ENCODE measurements at places on chromosomes 1 and 21.

GRCh38 chr1:233509526-233509925 is 104.4 kb upstream of the KCNK1 start:
- DNase-seq: no peak

DNA sequence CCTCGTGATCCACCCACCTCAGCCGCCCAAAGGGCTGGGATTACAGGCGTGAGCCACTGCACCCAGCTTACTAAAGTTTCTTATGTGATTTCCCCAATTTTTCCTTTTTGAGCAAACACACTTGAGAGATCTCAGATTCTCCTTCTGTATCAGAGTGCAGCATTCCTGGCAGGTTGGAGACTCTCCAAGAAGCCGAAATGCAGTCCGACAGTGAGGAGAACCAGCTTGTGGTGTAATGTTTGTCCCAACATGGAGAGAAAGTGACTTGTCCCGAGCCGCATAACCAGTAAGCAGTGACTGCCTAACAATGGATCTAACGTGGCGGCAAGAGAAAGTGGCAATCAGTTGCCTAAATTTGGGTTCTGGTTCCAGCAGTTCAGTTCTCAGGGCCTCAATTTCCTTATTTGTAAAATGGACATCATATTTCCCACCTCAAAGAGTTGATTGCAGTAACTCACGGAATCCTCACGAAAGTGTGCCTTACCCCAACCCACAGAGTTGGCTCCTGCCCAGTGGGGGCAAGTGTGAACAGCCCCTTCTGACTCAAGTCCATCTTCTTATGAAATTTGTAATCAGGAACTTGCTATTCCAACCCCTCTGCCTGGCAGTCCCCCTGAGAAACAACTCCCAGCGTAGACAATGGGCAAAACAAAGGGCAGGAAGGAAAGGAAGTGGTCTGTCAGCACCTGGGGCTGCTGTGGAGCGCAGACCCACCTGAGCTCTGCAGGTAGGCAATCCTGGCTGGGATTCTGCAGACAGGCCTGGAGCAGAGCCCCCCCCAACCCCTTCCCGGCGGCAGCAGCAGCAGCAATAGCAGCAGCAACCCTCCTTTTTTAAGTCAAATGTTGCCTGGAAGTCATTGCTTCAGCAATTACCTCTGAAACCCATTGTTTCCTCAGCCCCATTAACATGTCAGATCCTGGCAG is 223.6 kb upstream of the POU3F1 start:
- DNase-seq: no peak

DNA sequence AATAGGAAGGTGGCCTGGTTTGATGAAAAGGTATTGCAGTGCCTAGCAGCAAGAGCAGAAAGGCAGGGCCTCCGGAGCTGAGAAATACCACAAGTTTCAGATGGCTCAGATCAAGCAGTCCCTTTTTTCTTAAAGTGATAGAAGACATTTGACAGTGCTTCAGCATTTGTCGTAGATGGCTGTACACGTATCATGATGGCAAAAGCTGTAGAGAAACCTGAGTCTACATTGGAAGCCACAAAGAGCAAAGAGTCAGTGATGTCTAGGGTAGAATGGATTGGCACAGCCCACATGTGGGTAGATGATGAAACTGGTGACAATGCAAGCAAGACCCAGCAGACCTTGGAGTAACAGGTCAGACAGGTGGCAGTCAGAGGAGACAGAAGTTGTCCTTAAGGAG is 101.3 kb upstream of the ARTN start:
- no peak for DNase-seq

- no peak for DNase-seq
Observed at GRCh38 chr1:63916485-63917360, 142.9 kb downstream of the ROR1 start.

- no peak for DNase-seq
Observed at GRCh38 chr1:7692005-7692404, 79.1 kb upstream of the VAMP3 start.

DNA sequence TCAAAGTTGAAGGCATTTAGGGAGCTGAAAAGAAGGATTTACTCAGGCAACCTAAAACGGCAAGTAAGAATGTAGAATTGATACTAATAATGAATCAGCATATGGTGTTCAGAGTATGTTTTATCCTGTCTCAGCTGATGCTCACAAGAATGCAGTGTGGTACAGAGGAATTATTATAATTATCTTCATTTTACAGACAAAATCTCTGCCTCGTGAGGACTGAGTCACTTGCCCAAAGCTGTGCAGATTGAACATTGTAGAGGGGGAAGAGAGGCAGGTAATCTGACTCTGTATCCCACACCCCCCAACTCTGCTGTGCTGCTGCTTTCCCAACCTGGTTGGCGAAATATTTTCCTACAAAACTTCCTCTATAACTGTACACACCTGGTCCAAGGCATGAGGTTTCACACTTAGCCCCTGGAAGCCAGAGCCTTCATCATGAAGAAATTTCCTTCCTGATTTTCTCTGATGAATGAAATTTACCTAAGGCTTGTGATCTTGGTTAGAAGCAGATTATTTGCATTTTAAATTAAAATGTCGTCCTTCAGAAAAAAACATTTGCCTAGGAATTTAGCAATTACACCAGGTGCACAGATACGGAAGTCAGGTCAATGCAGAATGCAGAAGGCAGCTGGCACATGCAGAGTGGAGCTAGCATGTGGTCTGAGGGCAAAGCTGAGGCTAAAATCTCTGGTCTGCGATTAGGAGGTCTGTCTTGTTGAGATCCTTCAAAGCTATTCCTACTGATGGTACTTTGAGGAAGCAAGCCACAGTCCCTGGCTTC is 52.8 kb downstream of the DPT start:
- DNase-seq: no peak

DNA sequence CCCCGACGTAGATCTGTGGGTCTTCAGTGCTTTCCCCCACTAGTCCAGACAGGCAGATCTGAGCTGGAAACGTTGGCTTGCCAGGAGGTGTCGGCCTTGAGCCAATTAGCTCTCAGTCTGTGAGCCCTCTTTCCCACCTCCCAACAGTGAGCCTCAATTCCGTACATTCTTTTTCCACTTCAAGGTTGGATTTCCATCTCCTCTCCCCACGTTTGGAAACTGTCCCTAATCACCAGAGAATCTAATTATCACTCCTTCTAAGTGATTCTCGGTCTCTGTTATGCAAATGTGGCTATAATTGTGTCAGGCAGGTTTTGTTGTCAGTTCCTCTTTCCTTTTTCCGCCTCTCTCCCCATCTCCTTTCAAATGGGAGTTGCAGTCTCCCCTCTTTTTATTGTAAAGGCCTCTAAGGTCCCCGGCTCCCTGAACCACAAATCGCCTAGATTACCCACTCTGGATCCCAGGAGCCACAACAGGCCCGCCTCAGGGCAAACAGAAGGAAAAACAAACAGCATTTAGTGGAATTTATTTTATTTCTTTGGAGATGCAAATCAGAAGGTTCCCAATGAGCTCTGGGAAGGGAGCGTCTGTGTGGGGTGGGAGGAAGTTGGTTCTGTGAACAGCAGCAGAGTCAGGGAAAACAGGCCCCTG is 29.4 kb upstream of the LRRN2 start:
- DNase-seq: no peak

GRCh38 chr21:38327984-38328383 is 71.2 kb downstream of the KCNJ15 start:
- DNase-seq: no peak

DNA sequence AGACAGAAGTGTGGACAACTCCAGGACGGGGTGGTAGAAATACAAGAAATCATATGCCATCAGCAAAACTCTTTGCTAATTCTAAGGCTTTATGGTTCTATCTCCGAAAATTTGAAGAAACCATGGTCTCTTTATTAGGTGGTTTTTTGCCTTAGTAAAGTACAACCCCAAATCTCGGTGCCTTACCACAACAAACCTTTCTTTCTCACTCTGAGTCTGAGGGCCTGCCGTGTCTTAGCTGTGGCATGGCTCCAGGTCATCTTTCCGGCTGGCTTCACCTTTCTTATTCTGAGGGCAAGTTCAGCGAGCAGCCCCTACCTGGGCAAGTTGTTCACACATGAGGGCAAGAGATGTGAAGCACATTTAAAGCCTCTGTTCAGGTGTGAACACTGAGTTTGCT is 280.6 kb downstream of the TTLL7 start:
- no peak for DNase-seq

GRCh38 chr1:185528084-185528676 is 206.0 kb upstream of the HMCN1 start:
- DNase-seq: no peak

GRCh38 chr1:93680420-93681100 is 1.1 kb downstream of the BCAR3 start:
- DNase-seq: peak; percentile 84

GRCh38 chr1:65386439-65386838 is 34.0 kb upstream of the LEPR start:
- DNase-seq: no peak

DNA sequence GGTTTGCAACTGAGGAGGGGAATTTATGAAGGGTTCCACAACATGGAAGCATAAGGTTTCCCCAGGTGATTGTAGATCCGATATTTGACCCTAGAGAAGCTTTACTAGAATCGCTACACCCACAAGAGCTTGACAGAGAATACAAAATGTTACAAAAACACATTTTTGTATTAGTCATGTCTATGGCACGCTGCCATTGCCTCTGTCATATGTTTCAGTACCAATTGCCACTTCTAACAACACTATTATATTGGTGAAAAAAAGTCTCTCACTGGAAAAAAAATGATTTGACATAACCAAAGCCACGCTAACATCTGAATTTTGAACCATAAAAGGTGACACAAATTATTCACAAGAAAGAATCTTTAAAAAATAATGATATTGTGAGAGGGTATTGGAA is 214.5 kb downstream of the KCNT2 start:
- DNase-seq: peak; percentile 35

- DNase-seq: no peak
Observed at GRCh38 chr1:77399250-77400086, 117.6 kb downstream of the AK5 start.

DNA sequence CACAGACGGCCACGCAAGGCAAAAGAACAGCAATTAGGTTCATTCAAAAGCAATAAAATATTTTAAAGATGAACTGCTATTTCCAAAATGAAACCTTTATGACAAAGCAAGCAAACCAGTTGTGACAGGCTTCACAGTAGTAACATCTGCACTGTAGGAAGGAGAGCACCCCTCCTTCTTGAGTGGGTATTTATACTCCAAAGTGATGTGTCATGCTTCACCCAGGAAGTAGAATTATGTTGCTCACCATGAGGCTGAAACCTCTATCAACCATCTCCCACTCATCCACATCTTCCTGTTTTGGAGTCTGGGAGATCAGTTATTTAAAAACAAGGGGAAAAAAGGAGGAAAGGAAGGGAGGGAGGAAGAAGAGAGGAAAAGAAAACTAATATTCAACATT is 885 bp downstream of the OR2T10 start:
- DNase-seq: peak; percentile 36

DNA sequence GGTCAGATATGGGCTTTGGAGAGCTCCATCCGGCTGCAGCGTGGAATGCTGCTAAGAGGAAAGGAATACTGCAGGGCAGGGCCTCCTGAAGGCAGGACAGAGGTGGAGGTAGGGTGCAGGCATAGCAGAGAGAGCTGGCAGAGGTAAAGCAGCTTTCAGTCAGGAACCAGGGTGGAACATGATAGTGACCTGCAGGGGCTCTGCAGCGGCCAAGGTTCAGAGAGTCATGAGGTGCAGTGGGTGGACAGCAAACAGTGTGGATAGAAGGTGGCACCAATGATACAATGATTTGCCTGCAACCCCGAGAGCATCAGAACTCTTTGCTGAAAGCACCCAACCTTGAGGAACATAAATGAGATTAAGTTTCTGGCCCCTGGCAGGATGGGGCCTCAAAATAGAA is 119.3 kb downstream of the BEND5 start:
- no peak for DNase-seq

Measured in H4 (cell line).